ENCODE measurements at places on chromosomes 12 and 14.
A peak's percentile ranks its signal among the peaks of the same experiment; 100 is the strongest.

- no peak for DNase-seq
Measured at GRCh38 chr12:121059031-121059898, 20.2 kb upstream of the OASL start.

- DNase-seq: peak; percentile 56
Measured at GRCh38 chr12:127293507-127294310, 973.3 kb upstream of the TMEM132C start.

GRCh38 chr12:53200107-53200457 lies 7.0 kb downstream of the ITGB7 start:
- DNase-seq: no peak

DNA sequence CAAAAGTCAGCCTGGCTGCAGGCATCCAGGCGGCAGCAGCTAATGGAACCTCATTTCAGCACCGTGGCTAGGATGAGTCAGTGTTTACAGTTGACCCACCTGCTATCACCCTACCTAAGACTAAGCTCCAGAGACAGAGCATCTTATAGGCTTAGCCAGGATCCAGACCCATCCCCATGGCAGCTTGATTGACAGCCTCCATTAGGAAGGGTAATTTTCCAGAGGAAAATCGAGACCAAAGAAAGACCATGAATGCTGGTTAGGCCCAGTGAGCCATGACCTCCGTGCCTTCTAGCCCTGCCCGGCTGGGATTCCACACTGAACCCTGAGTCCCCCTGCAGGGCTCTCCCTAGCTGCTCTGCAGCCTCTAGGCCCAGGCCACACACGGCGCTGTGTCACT lies 38.7 kb downstream of the TUNAR start:
- DNase-seq: no peak

DNA sequence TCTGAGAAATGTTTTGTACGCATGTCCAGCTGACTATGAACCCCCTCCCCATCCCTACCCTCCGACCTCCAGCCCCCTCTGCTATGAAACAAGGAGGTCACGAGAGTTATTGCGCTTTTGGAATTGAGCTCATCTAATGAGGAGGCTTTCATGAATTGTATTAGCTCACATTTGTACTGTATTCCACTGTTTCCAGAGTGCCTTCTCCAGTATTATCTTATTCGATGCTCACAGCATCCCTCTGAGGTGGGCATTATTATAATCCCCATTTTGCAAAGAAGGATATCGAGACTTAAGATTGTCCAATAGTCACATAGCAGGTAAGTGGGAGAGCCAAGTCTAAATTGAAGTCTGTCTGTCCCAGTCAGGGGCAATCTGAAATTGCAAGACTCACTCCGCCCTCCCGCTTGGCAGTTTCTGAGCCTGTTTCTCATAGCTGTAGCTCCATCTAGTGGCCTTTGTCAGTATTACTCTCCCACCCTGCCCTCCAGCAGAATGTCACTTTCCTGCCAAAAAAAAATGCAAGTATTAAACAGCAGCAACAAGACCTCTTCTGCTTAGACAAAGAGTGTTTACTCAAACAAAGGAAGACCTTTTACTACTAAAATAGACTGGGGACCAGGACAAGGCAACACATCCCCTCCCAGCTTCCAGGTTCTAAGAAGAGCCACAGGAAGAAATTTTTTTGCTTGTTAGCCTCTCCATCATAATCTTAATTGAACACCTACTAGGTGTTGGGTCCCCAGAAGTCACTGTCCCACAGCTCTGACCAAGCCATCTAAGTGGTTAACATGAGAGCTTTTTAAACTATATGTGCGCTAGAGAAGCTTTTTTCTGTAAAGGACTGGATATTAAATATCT lies 48.6 kb upstream of the TMEM233 start:
- DNase-seq: peak; percentile 75

DNA sequence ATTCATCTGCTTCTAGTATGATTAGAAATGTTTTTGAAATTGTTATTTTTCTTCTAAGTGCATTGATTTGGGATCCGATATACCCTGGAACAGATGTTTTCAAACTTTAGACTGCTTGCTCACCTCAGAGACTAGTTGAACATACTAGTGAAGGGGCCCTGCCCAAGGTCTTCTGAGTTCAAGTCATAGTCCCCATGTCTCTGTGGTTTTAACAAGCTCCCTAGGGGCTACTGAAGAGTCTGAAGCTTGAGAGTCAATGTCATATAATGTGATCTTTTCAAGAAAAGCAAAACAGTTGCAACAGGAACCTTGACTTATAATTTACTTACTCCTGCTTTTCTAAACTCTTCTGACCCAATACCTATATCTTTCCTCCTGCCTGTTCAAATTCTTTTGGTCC lies 7.5 kb upstream of the UBE2N start:
- DNase-seq: no peak

GRCh38 chr12:2326470-2326869 lies 273.7 kb downstream of the CACNA1C start:
- no peak for DNase-seq

DNA sequence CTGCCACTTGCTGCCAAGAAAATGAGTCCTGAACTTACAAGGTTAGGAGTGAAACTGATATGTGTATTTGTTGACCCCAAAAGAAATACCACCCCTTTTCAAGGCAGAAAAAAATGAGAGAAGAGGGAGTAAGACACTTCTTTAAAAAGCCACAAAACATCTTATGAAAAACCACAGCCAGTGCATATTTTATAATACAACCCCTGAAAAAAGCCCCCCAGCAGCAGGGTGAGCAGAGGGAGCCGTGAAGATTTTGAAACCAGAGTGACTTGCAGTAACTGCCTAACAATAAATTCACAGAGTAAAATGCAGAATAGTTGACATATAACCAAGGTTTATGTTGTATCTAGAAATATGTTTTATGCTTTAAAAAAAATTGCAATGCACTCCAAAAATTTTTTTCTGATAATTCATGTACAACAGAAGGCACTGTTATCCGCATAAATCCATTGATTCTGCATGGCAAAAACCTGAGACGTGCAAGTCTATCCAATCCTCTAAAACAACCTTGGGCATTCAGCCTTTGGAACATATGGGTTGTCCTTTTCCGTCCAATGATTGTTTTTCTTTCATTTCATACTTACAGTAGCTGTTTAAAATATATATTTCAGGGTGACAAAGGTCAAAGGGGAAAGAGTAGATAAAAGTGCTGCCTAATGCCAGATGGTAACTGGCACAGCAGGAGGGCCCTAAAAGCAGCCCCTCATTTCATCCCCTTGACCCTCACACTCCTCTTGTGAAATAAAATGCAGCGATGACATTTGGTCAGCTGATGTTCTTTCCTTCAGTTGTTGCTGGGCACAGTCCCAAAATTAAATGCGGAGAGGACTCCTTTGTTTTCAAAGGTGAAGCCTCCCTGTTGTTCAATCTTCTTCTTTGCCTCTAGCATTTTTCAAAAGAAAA lies 65.3 kb downstream of the IPO8 start:
- DNase-seq: no peak

DNA sequence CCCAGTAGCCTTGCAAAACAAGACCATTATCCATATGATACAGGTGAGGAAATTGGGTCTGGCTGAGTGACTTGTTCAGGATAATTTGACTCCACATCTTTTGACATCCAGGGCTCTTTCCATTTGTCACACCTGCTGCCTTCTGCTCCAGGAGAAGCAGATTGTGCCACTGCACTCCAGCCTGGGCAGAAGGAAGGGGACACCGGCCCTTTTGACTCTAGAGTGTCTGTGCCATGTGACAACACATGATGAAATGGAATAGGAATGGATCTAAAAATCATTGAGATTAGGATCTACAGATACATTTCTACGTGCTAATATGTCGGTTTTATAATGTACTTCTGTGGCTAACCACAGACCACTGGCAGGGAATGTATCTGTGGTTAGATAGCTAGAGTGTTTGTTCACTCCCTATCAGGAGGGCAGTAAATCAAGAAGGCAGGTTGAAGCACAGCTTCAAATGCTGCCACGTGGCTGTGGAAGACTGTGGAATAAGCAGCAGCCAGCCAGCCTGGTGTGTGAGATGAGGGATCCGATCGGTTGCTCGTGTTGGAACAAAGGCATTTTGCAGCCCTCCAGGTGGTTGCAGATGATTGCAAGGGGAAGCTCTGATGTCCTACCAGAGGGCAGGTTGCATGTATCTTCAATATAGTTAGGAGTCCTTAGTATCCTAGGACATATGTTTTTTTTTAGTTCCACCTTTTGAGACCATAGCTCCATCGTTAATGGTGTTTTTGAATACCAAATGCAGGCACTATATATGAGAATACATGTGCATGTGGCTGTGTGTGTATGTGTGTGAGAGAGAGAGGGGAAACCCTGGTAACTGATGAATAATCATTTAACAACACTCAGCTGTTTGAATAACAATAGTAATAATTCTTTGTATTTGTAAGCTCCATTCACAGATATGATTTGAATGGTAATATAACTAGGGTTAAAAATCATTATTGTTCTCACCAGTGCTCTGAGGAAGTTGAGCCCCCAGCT lies 28.6 kb downstream of the EML1 start:
- peak; percentile 39 for DNase-seq

GRCh38 chr12:125092872-125093680 lies 27.8 kb downstream of the AACS start:
- DNase-seq: no peak

- no peak for DNase-seq
Measured at GRCh38 chr12:3461391-3461790, 29.6 kb upstream of the PRMT8 start.

GRCh38 chr12:503111-503761 lies 43.5 kb downstream of the B4GALNT3 start:
- no peak for DNase-seq

DNA sequence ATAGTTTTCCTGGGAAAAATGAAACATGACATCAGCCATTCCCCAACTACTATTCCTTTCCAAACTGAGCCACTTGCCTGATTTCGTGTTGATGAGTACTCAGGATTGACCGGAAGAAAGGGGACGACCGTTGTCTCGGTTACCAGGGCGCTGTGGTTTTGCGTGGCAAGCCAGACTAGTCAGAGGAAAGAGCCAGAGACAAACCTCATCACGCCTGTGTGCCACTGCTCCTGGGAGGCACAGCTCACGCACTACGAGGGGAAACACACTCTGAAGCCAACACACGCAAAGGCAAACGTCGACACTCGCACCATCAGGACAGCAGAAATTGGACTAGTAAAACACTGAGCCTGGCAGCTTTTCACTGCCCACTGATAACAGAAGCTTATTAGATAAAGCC lies 35.0 kb downstream of the GIT2 start:
- no peak for DNase-seq

DNA sequence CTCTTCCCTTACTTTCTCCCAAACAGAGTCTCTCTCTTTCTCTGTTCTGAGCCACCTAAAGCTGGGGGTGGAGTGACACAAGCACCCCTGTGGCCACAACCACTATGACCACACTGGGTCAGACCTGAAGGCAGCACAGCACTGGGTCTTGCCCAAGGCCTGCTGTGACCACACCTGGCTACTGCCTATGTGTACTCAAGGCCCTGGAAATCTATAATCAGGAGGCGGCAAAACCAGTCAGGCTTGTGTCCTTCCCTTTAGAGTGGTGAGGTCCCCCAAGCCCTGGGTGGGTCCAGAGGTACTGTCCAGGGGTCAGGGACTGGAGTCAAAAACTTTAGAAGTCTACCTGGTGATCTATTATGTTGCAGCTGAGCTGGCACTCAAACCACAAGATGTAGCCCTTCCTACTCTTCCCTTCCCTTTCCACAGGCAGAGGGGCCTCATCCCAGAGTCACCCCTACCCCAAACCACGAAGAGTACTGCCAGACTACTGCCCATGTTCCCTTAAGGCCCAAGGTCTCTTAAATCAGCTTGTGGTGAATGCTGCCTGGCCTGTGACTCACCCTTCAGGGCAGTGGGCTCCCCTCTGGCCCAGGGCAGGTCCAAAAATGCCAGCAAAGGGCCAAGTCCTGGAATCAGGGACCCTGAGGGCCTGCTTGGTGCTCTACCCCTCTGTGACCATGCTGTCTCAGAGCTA lies 179.8 kb upstream of the DYRK2 start:
- DNase-seq: no peak

DNA sequence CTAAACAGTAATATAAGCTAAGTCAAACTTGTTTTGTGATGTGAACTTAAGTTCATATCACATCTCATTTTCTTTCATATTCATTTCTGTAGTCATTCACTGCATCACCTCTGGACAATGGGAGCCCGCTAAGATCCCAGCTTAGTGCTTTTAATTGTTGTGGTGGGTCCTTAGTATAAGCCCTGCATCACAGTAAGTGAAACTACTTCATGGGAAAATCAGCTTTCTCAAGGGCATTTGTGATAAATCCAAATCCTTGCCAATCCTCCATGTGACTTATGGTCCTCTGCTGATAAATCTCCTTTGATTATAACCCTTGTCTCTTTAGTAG lies 98.3 kb downstream of the PLEKHA5 start:
- no peak for DNase-seq

DNA sequence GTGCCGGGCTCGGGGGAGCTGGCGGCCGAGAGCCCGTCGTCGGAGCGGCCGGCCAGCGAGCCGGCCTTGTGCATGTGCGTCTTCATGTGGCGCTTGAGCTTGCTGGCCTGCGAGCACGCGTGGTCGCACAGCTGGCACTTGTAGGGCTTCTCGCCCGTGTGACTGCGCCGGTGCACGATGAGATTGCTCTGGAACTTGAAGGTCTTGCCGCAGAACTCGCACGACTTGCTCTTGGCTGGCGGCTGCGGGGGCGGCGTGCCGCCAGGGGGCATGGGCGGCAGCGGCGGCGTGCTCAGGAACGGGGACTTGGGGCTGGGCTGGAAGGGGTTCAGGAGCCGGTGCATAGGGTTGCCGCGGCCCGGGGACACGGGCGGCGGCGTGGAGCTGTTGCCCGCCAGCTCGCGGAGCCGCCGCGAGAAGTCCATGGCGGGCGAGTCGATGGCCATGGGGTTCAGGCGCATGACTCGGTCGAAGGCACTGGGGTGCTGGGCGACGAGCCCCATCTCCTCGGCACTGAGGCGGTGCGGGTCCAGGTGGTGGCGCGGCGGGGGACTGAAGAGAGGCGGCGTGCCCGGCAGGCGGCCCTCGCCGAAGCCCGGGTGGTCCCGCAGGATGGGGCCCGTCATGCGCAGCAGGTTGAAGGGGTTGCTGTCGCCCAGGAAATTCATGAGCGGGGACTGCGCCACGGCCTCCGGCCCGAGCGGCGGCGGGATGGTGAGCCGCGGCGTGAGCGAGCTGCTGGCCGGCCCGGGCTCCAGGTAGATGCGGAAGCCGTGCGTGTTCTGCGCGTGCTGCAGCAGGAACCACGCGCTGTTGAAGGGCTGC lies 96.5 kb downstream of the BCL11B start:
- DNase-seq: no peak

DNA sequence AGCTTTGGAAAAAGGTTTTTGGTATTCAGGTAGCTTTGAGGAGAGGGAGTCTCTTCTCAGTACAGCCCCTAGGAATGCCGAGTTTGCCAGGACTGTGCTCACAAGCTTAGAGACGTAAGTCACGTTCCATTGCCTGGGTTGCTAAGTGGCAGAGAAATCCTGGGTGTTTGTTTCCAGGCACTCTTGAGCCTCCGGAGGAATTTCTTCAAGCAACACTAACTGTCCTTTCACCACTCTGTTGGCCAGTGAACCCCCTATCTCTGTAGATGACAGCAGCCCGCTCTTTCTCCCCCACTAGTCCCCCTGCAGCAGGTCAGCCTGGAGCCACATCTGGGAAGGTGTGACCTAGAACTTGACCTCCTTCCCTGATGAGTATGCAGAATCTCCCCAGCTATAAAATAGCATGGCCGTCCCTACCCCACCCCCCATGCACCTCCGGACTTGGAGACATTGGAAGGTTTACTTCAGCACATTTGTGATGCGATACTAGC lies 162.7 kb downstream of the ZFP36L1 start:
- DNase-seq: no peak

- DNase-seq: no peak
Measured at GRCh38 chr12:102564026-102564425, 83.7 kb upstream of the IGF1 start.

GRCh38 chr12:52634266-52635056 lies 16.1 kb upstream of the KRT73 start:
- DNase-seq: no peak

GRCh38 chr12:128057586-128057985 lies 209.4 kb upstream of the TMEM132C start:
- DNase-seq: no peak

Measured in HEK293T (cell line).